ENCODE measurements at places on chromosomes 6 and 20. TPM values are rescaled to one million over a fixed set of nuclear protein-coding genes. Genes with fewer than 3 reads are reported as not detected.

DNA sequence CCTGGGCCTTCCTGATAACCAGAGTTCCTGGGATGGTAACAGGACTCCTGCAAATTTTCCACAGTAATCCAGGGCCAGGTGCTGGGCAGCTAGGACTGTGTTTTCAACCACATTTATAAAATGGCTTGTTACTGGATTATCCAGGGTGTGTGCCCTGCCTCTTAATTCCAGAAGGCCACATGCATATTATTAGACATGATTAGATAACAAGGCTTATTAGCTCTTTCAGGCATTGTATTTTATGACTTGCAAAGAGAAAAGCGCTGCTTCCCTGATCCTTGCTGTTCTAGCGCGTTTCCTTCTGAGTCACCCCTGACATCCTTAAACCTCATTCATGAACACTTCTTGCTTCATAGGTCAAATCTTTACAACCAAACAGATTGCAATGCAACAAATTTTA lies 208.6 kb downstream of the UST start:
- DNase-seq: no peak

- peak; percentile 24 for DNase-seq
Observed at GRCh38 chr6:153001767-153002612, 519 bp downstream of the MTRF1L start.

DNA sequence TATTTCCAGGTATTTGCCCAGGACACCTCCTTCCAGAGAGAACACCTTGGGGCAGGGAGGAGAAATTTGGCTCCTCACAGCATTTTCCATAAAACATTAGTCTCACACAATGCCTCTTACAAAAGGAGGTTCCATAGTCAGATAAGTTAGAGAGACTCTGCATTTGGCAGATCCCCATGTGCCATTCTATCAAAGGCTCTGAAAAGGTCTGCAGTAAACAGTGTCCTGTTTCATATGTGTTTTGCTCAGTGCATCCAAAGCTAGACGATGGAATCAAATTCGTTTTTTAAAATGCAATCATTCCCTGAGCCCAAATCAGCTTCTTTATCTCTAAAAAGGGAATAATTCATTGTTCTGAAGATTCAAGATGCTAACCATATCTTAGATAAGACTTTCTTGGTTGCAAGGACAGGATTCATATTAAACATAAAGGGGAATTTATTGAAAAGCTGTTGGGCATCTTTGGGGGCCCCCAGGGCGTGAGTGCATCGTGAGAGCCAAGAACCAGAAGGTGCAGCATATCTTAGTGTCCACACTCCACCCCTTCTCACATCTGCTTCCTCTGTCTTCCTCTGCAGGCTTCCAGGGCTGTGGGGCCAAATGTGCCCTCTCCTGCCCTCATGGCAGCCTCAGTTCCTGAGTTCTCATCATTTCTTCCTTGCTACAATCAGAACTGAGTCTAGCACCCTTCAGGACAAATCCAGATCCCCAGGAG lies 41.4 kb upstream of the MLN start:
- DNase-seq: no peak

The FLRT3 gene
- 1.4 TPM for total RNA-seq

DNA sequence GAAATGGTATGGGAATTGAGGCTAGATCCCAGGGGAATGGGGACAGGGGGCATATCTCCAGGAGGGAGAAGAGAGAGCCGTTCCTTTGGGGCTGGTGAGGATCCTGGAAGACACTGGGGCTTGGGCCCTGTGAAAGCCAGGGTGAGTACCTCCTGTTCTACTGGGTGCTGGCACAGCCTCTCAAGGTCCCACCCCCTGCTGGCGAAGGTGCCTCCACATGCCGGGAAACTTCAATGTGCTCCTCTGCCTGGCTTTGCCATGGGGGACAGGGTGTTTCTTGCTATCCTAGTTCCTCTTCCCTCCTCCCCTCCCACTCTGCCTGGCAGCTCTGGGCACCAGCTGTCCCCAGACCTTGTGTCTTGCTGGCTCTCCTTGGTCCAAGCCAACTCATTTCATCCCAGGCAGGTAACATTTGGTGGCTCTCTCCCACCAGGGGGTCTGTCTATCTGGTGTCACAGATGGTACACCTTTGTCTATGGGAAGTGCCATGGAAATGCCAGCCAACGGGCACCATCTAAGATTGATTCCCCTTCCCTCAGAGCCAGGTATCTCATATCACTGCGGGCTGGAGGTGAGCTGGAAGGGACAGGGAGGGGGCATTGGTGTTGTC lies 56.8 kb downstream of the MDGA1 start:
- DNase-seq: no peak

DNA sequence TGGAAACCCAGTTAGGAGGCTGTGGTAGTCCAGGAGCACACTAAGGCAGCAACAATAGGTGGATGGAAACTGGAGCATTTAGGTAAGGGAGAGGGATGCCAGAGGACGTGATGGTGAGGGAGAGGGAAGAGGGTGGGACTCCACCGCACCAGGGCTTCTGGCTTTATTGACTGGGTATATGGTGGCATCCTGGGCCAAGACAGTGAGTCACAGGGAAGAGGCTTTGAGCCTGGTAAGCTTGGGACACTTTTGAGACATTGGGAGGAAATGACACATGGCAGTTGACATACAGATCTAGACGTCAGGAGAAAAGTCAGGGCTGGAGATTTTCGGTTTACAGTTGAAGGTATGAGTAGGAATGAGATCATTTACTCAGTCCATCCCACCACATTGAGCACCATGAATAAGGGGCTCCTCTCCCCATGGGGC lies 14.9 kb downstream of the NT5E start:
- DNase-seq: peak; percentile 98

DNA sequence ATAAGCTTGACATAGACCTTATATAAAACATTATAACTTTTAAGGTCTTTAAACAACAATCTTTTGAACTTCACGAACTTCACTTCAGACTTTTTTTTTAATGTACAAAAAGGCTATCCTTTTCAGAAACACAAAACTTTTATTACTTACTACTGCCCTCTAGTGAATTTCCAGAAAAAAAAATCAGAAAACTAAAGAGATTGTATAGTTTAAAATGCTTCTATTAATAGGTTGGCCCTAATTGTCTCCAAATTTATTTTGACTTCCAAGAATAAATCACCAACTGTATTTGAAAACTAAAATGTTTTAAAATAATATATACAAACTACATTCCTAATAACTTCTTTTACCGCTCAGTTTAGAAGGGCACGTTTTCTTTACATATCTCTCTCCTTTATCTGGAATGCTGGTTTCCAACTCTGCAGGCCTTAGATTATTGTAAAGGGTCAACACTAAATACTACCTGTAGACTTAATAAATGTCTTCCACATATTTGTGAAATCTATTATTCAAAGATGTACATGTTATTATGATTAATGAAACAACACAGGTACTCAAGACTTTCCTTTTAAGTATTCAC lies 66.8 kb downstream of the LMBRD1 start:
- DNase-seq: peak; percentile 6

The PARD6B gene
- 5.5 TPM for total RNA-seq

- DNase-seq: peak; percentile 18
Observed at GRCh38 chr6:135521431-135521830, 23.9 kb upstream of the AHI1 start.

DNA sequence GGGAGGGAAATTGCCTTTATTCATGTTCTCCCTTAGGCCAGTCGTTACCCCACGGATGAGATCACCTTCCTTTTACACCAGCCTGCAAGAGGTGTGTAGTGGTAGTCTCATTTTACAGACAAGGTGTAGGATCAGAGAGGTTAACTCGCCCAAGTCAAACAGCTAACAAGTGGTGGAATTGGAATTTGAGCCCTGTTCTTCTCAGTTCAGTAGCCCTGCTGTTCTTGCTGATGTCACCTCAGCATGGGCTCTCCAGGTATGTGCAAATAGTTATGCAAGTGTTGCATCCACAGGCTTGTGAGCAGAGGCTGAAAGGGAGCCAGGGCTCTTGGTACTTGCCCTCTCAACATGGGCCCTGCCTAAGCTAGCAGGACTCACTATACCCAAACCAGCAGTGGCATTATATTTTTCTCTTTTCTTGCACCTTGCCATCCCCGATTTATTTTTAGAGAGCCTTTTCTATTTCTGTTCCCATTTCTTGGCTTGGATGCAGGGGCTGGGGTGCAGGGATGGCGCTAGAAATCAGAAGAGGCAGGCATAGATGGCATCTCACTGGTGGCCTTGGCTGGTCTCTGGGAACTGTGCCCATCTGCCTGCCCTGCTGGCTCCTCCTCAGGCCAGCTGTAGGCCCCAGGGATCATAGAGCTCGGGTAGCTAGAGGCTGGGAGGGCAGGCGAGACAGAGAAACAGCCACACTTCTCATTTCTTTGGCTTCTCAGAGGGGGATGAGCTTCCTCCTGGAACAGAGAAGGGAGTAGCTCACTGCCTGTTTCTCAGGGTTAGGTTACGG lies 18.2 kb downstream of the PPARD start:
- DNase-seq: peak; percentile 63

DNA sequence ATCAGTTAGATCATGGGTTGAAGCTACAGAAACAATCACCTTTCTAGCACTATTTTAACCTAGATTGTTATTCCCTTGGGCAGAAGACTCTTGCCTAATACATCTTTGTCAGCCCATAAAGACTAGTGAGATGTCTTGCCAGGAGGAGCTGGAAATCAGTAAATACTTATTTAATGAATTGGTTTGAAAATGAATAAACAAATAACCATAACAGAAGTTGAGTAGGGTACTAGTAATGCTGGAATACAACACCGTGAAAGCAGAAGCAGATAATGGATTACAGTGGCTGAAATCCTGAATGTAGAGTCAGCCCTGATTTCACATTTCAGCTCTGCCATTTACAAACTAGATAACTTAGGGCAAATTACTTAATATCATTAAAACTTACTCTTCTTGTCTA lies 236.1 kb downstream of the PACRG start:
- DNase-seq: no peak

- DNase-seq: peak; percentile 62
Observed at GRCh38 chr6:125153391-125154117, at the start of gene TPD52L1. Gene TPD52L1, plus strand, starts transcription at chr6:125153773. Its CDS starts 179 bp downstream, at chr6:125153952.

GRCh38 chr6:11921017-11921438 lies 91.1 kb upstream of the HIVEP1 start:
- DNase-seq: peak; percentile 95

The NKX2-2 gene
- total RNA-seq: not detected

The KCNK17 gene
- not detected for total RNA-seq

The HLA-DRB1 gene
- 5.5 TPM for total RNA-seq

The HSPA1A gene
- total RNA-seq: 155 TPM

DNA sequence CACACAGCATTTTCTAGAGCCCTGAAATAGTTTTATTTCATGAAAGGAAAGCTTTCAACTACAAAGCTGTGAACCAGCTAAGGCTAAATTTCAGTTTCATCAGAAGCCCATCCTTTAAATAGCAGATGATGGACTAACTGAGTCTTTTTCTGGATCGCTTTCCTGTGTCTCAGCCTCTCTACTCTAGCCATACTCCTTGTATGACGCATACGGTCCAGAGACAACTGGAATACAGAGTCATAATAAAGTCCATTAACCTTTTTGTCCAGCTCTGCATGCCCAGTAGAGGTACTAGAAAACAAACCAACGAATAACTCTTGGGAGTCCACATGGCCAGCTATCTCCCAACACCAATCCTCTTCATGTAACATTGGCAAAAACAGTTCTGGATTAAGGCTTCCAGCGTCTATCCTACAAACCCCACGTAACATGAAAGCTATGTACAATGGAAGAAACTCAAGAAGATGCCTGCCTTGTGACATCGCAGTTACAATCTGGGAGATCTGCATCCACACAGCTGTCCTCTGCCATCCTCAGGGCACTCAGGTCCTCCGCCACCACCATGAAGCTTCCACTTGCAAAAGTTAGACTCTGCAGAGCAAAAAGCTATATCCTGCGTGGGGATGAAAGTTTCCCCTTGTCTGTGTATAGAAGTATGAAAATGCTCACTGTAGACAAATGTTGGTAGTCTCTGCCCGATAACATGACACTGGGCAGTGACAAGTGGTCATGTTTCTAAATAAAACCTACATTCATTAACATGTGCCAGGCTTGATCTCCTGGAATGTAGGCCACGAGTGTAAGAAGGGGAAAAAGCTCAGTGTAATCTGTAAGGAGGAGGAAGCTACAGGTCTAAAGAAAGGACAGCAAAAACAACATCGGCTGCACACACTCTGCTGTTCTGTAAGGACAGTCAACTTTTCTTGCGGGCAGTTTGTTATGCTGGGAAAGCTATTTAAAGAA lies 360.4 kb downstream of the ESR1 start:
- no peak for DNase-seq

- DNase-seq: no peak
Observed at GRCh38 chr6:11806561-11807317, 28.1 kb upstream of the ADTRP start.

GRCh38 chr6:28634761-28635546 lies 109.3 kb downstream of the GPX5 start:
- DNase-seq: no peak

GRCh38 chr6:15475261-15475660 lies 187.6 kb downstream of the DTNBP1 start:
- DNase-seq: no peak

The PBOV1 gene
- not detected for total RNA-seq

The ELOVL4 gene
- total RNA-seq: 1.7 TPM

DNA sequence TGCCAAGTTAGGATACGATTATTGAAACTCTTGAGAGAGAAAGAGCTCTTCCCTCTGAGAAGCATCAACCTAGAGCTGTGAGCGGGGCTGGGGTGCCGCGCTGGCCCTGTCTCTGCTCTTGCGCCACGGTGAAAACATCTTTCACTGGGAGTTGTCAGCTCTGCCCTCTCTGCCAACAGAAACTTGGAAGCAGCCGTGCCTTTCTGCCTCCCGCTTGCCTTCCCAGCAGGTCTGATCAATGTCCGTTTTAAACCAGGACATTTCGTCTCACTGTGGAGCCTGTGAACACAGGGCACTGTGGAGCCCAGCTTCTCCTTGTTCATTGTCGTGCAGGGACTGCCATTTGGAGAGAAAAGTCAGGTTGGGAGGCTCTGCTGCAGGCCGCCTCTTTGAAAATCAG lies 249.2 kb upstream of the PMEPA1 start:
- no peak for DNase-seq

DNA sequence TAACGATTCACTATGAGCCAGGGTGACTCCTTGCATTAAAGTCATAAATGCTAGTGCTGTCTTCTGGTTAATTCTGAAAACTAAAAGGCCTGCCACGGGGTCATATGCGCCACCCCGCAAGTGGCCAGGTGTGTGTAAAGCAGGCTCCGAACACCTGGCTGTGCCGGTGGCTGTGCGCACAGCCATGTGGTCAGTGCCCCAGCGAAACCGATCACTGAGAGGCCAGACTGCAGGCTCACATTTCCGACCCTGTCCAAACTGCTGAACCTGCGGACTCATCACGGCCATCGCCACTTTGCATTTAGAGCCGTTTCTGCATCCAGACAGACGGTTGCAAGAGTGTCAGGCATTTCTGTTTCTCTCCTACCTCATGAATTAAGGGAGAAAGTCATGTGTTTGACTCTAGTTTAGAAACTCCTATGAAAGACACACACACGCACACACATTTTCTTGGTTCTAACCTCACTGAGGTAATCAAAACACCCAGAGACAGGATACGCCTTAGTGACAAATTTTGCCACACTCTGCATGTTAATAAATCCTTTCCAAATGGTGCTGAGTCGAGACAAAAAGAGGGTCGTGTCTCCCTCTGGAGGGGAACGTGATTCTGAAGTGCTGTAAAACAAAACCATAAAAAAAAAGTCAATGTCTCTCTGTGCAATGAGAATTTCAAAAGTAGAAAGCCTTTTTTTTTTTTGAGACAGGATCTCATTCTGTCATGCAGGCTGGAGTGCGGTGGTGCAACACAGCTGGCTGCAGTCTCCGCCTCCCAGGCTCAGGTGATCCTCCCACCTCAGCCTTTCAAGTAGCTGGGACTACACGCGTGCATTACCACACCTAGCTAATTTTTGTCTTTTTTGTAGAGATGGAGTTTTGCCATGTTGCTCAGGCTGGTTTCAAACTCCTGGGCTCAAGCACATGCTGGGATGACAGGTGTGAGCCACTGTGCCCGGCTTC lies 31.0 kb upstream of the TCFL5 start:
- DNase-seq: no peak

The LMBRD1 gene
- total RNA-seq: 22.5 TPM

Measured in RPMI7951 (cell line).